ENCODE measurements at places on chromosomes 2 and 18.

DNA sequence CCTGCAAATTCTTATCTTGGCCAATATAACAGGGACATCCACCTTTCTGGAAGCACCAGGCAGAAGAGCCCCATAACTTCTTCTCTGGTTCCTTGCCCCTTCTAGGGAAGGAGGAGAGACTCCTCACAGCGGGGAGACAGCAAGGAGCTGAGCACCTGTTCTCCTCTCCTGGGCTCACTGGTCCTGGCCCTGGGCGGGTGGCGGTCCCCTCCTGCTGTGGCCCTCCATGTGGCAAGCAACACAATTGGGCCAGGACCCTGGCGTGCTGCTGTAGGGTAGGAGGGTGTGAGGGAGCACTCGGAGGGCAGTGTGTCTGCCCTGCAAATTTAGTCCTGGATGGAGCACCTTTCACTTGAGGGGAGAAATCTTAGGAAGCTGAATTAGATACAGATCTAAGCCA is 6.9 kb downstream of the IL37 start:
- no peak for DNase-seq

- peak; percentile 39 for DNase-seq
Observed at GRCh38 chr2:182649316-182649715, 66.7 kb upstream of the DNAJC10 start.

- DNase-seq, result no peak
Observed at GRCh38 chr2:128501006-128501690, 182.5 kb upstream of the HS6ST1 start.

DNA sequence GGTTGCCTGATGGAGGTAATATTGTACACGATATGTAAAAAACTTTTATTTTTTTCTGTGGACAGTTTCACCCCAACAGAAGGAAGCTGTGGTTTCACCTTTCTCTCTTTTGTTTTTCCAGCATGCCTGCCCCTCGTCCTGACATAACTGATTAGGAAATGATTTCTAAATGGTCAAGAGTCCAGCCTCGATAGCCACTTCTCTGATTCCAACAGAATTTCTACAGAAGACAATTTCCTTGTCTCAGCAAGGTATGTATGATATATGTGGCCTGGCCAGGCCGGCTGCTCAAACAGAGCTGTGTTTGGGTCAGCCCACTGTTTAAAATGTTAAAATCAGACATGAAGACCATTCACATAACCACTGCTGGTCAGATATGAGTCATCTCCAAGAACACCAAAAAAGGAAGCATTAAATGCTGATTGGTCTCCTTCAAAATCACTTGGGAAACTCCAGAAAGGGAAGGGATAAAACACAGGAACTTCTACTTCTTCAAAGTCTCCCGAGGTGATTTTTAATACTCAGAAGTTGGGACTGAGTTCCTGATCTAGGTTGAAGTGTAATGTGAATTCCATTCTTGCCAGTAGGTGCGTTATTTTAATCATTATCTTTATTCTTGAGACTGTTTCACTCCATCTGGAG is 22.3 kb downstream of the ATP8B1 start:
- DNase-seq, result peak; percentile 95

GRCh38 chr2:32061973-32062861 is 1.1 kb upstream of the SPAST start:
- DNase-seq, result peak; percentile 41

- DNase-seq, result no peak
Observed at GRCh38 chr2:57107353-57107752, 923.6 kb downstream of the CCDC85A start.

DNA sequence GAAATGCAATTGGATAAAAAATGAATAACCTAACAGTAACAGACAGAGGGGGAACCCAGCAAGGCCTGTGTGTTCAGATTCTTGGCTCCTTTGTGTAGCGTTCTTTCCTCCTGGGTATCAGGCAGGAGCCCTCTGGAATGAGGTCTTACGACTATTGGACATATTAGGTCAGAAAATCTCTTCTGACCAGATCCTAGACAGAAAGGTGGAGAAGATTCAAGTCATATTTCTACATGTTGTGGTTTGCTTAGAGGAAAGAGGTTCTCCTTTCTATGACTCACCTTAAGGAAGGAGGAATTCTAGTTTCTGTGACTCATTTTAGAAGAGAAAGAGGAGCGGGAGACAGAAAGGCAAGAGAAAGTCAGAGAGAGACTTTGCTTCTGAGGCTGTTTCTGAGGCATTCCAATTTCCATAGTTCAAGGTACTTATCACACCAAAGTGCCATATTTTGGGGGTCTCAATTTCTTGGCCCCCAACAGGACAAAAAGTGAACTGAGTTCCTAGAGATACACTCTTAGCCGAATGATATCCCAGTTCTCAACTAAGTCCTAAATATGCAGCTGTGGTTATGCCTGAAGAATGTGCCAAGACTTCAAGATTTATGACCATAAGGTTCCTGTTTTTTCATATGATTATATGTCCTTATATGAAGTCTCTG is 618.6 kb downstream of the ZEB2 start:
- DNase-seq, result peak; percentile 90

DNA sequence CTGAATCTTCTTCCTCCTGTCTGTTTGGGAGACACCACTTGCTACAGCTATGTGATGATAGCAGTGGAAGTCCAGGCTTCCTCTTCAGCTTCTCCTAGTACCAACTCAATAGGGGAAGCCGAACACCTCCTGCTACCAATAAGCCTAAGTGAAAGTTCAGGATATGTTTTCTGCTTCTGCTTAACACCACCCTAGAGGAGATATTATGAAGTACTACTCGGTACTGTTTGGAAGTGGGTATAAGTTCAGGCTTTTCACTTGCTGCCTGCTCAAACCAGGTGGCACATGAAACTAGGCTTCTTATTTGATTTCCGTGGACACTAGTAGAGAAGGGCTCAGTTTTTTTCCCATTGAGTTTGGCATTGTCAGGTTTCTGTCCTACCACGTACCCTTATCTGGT is 99.8 kb downstream of the PTPN4 start:
- DNase-seq, result no peak

- DNase-seq, result no peak
Observed at GRCh38 chr2:96436416-96436815, 68.7 kb downstream of the NEURL3 start.

DNA sequence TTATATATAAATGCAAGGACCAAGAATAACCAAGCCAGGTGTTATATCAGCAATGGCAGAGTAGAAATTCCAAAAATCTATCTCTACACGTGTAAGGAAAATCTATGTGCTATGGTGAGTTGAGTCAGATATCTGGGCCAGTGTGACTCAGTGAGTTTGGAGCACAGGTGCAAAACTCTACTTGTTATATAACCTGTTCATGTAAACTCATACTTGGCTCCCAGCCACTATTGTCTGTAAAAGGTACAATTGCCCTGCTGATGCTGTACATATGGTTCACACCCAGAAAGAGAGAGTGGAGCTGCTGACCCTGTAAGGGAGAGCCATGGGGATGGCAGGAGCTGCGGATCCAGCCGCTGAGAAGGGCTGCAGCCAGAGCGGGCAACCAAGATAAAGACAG is 112.0 kb downstream of the TRABD2A start:
- no peak for DNase-seq

- DNase-seq, result no peak
Observed at GRCh38 chr2:47403609-47404193, 745 bp downstream of the MSH2 start.

DNA sequence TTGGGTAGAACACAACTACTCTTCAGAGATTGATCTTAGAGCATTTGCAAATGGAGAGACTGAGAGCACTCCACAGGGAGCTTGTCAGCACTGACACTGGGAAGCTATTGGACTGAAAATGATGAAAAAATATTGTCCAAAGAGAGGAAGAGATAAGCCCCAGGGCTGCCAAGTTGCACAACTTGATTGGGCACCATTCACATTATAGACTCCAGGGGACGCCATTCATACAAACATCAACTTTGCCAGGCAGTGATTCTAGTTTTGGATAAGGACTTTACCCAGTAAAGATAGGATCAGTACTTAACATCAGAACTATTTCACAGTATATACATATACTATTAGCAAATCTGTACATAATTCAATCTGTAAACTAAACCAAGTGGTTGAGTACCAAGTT is 79.6 kb upstream of the MYCN start:
- DNase-seq, result no peak

DNA sequence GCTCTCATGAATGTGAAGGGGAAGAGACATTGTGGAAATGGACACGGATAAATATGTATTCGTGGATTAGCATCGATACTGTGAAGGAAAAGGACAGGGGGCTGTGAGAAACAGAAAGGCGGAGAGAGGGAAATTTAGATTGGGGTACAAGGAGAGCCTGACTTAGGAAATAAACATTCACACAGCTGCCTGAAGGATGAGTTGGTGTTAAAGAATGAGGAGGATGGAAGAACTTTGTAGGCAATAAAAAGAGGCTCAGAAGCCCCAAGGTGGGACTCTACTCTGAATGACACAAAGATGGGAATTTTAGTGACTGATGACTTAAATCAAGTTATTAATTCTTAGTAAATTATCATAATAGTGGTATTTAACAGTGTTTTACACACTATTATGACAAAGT is 10.1 kb downstream of the MYO1B start:
- DNase-seq, result no peak

GRCh38 chr2:240503375-240503774 is 54.4 kb downstream of the ANKMY1 start:
- no peak for DNase-seq

DNA sequence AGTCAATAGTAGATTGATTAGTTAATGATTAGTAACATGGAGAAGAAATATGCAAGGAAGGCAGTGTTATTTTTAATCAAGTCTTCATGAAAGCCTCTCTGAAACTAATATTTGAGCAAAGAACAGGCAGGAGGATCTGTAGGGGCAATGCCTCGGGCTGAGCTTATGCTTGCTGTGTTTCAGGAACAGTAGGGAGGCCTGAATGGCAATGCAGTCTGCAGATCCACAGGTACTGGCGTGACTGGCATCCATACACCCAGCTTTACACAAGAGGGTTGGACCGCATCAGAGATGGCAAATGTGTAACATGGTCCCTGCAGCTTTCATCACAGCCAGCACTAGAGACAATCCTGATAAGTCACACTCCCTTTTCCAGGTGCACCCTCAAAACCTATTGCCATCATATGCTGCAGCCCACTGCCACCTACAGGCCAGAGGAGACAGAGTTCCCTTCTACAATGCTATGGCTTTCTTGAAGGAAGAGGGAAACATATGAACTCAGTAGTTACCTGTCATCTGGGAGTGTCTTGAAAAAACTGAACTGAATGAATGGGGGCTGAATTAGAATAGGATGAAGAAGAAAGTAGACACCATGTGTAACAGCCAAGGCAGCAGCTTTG is 582.4 kb upstream of the RAB6C start:
- DNase-seq, result peak; percentile 6

- no peak for DNase-seq
Observed at GRCh38 chr2:213032607-213033006, 118.8 kb downstream of the IKZF2 start.

DNA sequence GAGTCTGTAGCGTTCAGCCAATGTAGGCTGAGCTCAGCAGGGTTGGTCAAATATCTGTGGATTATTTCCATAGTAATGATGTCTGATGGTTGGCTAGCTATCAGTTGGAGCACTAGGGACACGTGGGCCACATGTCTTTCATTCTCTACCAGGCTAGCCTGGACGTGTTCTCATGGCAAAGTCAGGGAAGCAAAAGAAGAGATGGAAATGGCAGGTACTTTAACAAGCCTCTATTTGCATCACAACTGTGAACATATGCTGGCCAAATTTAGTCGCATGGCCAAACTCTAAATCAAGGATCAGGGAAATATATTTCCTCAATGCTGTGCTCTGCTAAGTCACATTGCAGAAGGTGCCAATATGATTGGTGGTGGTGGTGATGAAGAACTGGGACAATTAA is 371.6 kb upstream of the CHST9 start:
- no peak for DNase-seq

DNA sequence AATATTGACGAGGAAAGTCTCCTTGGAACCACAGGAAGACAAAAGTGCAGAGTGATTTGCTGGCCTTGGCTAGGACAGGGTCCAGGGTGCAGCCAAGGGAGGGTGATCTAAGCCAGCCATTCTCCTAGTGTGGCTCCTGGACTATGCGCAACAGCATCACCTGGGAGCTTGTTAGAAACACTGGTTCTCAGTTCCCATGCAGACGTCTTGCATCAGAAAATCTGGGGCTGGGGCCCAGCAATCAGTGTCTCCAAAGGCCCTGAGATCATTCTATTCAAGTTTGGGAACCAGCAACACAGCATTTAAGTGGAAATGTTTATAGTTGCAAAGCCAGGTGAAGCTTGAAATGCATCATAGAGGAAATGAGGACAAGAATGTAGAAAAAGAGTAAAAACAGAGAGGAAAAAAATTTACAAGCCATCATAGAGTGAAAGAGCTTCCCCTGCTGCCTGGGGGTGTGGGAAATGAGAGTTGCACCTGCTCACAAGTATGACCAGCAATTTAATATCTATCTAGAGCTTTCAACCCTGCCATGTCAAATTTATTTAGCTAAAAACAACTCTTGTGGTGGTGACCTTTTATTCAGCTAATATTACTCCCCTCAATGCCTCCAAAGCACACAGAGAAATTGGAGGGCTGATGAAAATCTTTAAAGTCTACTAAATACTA is 54.4 kb upstream of the SEC11C start:
- no peak for DNase-seq

DNA sequence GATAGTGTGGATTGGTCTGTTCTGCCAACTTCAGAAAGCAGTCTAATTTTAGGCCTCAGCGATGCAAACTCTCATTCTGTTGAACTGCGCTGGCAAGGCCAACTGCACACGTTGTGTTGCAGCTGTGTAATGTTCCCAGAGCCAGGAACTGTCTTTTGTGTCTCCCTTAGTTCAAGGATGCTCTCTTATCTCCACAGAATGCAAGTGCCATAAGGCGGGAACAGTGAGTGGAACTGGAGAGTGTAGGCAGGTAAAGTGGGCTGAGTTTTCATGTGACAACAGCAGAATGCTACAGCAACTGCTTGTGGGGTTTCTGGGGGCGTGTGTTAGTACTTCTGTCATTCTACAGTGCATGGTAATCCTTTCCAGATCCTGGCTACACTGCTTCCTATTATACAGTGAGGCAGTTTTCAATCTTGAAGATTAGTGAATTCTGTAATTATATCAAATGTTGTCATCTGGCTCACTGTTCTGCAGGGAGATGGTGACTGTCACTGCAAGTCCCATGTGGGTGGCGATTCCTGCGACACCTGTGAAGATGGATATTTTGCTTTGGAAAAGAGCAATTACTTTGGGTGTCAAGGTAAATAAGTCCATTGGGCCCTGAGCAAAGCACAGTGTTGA is 125.8 kb downstream of the LAMA3 start:
- no peak for DNase-seq

GRCh38 chr18:66874812-66875474 is 271.1 kb upstream of the CDH19 start:
- no peak for DNase-seq

- DNase-seq, result no peak
Observed at GRCh38 chr2:12363569-12363968, 353.2 kb upstream of the TRIB2 start.

GRCh38 chr2:160114020-160114419 is 51.6 kb upstream of the PLA2R1 start:
- no peak for DNase-seq

- no peak for DNase-seq
Observed at GRCh38 chr2:37602040-37602439, 69.4 kb downstream of the CDC42EP3 start.

DNA sequence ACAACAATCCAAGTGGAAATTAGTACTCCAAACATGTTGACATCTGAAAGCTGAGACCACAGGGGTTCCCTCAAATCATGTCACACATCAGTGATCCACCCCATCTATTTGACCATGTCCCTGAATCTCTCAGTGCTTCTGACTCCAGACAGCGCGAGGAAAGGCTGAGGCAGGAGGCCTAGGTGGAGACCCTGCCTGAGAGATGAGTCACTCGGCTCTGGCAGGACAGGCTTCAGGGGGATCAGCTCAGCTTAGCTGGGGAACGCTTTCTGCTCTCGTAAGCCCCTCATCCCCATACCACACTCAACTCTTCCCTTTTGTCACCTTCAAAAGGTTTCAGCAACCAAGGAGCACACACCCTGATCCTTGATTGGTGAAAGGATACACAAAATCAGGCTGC is 5.8 kb upstream of the FAM228A start:
- DNase-seq, result no peak

All from astrocyte of the spinal cord (primary cell).